ENCODE measurements at places on chromosomes 2 and 18.
A peak's percentile ranks its signal among the peaks of the same experiment; 100 is the strongest.

DNA sequence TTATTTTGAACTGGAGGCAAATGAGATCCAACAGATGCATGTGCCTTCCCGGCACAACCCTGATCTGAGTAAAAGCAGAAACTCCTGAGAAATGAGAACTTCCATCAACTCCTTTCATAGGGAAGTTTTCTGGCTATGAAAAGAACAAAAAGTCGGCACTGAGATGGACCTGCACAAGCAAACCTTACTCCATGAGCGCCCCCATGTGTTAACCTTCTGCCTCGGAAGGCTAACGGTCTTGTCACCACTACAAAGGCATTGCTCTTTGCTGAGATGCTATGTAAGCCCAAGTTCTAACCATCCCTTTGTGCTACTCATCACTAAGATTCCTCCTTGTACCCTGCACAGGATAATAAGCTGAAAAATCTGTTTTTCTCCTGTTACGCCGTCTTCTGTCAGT, 57.3 kb upstream of the SULT1C3 start:
- no peak for DNase-seq

DNA sequence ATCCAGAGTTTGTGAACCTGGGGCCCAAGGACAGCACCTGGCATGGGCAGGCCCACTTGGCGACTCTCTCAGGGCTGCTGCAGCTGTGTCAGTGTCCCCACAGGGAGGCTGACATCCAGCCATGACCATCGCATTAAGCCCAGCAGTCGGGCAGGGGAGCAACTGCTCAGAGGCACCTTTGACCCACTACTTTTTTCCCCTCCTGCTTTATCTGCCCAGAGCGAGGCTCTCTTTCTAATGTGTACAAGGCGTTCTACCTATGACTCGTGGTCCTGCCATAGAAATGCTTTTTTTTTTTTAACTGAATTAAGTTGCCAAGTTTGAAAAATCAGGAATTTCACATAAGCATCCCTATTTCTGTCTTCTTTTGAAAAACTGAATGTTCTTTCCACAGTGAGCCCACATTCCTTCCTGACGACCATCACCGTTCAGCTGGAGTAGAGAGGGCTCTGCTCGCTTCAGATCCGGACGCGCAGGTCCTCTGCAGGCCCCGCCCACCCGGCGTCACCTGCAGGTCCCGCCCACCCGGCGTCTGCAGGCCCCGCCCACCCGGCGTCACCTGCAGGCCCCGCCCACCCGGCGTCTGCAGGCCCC, 403 bp upstream of the CLUL1 start:
- peak; percentile 48 for DNase-seq

DNA sequence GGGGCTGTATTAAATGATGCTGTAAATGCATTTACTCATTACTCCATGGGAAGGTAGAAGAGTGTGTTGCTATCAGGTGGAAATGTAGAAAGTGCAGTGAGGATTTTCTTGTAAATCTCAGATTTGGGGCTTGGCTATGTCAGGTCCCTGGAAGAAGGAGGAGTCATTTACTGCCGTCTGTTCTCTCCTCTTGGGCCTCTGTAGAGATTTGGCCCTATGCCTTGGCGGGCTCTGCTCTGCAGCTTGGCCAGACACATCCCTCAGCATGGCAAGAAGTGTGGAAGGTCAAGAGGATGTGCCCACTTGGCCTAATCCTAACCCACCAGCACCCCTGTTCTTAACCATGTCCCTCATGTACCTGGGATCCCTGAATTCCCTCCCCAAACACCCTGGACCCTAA, 6.7 kb downstream of the IL1R1 start:
- no peak for DNase-seq

DNA sequence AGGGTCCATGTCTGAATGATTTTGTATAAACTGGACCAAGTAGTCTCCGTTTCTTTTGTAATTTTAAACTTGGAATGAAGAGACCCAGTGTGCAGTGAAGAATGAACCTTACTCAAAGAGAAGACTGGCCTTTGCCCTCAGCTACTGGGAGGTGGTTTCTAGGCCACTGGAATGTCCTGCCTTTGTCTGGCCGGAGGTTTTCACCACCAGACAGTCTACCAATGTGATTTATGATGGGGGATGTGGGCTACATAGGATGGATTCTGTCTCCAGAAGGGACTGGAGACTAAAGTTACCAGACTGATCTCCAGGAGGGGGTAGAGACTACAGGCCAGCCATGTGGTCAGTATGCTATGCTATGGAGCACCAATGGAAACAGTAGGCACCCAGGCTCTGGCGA, 42.8 kb upstream of the RAB31 start:
- DNase-seq: no peak

GRCh38 chr2:20523073-20523798, 76.4 kb downstream of the RHOB start:
- DNase-seq: peak; percentile 18

DNA sequence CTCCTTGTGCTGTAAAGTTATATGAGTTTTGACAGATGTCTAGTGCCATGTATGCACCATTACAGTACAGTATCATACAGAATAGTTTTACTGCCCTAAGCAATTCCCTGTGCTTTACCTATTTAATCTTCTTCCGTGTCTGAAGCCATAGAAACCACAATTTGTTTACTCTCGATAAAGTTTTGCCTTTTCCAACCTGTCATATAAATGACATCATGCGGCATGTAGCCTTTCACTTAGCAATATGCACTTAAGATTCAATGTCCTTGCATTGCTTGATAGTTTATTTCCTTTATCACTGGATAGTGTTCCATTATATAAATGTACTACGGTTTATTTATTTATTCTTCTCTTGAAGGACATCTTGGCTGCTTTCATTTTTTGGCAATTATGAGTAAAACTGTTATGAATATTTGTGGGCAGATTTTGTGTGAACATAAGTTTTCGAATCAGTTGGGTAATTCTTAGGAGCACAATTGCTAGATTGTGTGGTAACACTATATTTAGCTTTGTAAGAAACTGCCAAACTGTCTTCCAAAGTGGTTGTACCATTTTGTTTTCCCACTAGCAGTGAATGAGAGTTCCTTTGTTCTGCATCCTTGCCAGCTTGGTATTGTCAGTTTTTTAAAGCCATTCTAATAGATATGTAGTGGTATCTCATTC, 136.8 kb upstream of the MAP3K20 start:
- no peak for DNase-seq

GRCh38 chr2:235215248-235215647, 263.4 kb downstream of the SH3BP4 start:
- DNase-seq: no peak

DNA sequence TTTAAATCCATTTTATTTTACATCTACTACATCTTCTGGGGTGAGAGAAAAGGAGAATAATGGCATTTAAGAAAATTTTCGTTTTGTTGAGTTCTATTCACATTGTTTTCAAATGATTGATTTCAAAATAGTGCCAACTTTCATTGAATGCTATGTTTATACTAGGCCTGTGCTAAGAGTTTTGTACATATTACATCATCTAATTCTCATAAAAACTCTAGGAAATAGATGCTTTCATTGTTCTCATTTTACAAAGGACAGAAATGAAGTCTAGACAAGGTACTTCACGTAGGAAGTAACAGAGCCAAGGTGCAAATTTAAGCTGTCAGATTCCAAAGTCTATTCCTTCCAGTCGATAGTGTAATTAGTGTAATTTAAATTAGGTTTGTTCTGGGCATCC, 402.8 kb upstream of the UBE2E3 start:
- no peak for DNase-seq

- DNase-seq: no peak
These were observed 290.8 kb upstream of the CXCR4 start for GRCh38 chr2:136408795-136409194.

GRCh38 chr18:76538846-76539245, 43.8 kb upstream of the ZNF516 start:
- no peak for DNase-seq

- no peak for DNase-seq
These were observed 153.9 kb upstream of the PELI1 start for GRCh38 chr2:64298161-64298560.

- DNase-seq: no peak
These were observed 134.1 kb downstream of the SLC8A1 start for GRCh38 chr2:40317761-40318160.

DNA sequence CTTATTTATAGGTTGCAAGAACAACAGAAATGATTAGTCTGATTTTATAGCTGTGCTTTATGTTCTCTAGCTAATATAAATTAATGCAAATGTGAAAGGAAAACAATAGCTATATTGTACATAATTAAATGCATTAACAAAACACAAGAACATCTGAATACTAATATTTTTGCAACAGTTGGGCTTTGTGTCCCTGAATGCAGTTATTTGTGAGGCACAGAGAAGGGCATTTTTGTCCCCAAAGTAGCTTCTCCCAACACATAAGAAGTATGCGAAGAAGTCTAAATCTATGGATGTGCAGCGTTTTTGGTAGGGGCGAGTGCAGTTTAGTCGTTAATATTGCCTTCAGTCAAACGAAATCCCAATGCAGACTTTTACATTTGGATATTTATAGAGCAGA, 110.0 kb downstream of the MBP start:
- no peak for DNase-seq

- DNase-seq: no peak
These were observed 216.7 kb downstream of the TMX3 start for GRCh38 chr18:68498185-68498584.

- DNase-seq: no peak
These were observed 80.3 kb downstream of the CDCA7 start for GRCh38 chr2:173434762-173435569.

- no peak for DNase-seq
These were observed 110.7 kb downstream of the SH3RF3 start for GRCh38 chr2:109239720-109240119.

- DNase-seq: no peak
These were observed 18.1 kb upstream of the RANBP2 start for GRCh38 chr2:108701208-108701607.

- DNase-seq: no peak
These were observed 279.2 kb downstream of the CTNNA2 start for GRCh38 chr2:79792090-79792489.

GRCh38 chr2:64831134-64831976, 157.8 kb upstream of the SLC1A4 start:
- peak; percentile 43 for DNase-seq

GRCh38 chr2:63669596-63669995, 80.8 kb downstream of the MDH1 start:
- DNase-seq: no peak

DNA sequence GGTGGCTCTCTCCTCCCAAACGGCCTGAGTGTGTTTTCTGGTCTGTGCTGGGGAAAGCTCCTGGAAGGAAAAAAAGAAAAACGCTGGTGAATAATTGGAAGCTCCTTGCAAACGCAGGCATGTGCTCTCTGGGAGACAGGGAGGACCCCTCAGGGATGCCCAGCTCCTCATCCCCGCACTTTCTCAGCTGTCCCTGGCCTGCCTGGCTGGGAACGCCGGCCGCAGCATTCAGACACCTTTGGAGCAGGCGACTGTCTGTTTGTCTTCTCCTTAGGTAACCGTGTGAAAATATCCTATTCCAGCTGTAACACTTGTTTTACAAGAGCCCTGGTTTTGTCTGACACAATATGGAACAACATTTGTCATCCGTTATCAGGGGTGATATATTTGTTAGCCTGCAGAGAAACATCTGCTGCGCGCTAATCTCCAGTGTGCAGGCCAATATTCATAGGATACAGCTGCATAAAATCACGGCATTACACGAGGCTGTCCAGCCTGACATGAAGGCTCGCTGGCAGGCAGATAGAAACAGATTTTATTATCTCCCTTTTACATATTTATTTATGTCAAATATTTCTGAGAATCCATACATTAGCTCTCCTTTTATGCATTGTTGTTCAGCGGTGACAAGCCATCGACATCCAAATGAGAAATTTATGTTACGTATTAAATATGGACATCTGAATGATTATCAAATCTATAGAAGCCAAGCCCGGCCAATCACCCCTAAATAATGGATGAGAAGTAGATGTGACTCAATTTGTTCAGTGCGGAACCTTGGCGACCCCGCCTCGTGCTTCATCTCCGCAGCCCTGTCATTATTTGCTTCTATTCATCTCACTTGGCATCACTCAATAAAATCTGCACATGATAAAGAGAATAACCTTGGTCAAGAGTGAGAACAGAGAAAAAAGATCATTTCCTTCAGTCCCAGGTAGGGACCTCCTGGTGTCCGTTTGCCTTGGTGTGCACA, 675.1 kb upstream of the SALL3 start:
- DNase-seq: no peak

DNA sequence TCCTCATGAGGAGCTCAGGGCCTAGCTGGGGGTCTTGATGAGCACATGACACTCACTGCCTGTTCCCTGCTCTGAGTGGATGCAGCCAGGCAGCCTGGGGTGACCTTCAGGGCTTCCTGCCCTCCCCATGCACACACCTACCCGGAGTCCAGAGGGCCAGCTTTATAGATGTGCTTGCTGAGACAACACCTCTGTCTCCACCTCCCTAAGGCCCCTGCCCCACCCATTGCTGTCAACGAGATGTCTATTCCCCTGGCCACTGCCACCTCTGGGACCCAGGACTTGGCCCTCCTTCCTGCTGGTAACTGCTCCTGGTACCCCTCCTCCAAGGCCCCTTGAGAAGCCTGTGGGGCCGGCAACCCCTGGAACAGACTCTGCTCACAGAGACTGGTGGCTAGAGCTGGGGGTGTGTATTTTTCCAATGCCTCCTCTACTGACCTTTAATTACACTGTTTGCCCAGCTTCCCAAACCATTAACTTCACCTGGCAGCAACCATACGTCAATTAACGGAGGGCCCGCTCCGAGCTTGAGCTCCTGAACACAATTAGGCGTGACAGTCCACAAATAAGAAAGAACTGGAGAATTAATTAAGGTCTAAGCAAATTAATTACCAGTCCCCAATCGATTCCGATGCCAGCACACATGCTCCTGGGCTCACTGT, 66.3 kb downstream of the EMX1 start:
- DNase-seq: no peak

GRCh38 chr18:62682371-62682770, 33.0 kb upstream of the PHLPP1 start:
- no peak for DNase-seq

GRCh38 chr2:30267161-30267975, 36.0 kb downstream of the LBH start:
- DNase-seq: no peak

- no peak for DNase-seq
These were observed 99.4 kb downstream of the TFCP2L1 start for GRCh38 chr2:121185571-121186074.

DNA sequence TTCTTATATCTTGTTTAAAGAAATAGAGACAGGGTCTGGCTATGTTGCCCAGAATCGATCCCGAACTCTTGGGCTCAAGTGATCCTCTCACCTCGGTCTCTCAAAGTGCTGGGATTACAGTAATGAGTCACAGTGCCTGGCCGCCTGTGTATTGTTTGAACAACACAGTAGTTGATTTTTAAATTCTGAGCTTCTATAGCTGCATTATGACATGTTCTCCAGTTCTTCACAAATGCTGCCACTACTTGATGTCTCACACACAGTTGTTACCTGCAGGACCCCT, 7.7 kb upstream of the RHOB start:
- no peak for DNase-seq

- DNase-seq: no peak
These were observed 42.6 kb downstream of the ARHGAP15 start for GRCh38 chr2:143171817-143172216.

DNA sequence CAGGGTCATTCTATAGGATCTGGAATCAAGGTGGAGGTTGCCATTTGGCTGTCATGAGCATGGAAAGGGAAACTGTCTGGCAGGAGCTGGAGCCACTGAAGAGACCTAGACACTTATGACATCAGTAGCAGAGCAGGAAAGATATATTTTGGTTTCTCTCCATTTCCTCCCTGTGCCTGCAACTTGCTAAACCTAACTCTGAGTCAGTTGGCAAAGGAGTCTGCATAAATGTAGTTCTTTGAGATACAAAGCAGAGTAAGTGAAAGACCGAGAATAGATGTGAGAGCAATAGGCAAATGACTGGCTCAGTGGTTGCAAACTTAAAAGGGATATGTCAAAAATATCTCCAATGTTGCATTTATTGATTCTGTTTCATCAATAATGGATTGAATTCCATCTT, 757.7 kb downstream of the KCNJ3 start:
- no peak for DNase-seq

Data from ovary (tissue), 10 donors.